ENCODE measurements at places on chromosomes 3 and 15.

DNA sequence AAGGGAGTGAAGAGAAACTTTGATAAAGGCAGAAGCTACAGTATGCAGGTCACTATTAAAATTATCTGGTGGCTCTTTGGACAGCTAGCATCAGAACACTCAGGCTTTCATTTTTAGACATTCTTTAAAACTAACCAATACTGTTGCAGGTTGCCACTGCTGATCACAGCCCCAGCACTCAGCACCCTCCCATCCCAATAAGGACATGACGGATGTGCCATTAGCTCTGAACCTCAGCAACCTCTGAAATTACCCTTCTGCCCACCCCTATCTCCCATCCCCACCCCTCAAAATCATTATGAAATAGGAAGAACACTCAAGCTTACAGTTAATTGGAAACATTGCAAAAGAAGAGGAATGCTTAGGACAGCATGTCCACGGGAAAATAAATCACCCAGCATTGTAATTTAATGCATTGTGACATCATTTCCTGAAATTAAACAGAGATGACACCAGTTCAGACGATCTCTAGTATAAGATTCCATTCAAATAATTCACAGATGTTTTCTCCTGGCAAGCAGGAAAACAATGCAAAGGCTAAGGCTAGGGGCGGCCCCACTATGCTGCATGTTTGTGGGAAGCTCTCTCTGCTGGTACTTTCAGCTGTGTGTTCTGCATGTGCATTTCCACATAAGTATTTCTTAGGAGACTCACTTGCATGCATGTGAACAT lies 71.6 kb downstream of the MEIS2 start:
- DNase-seq, result peak; percentile 95

DNA sequence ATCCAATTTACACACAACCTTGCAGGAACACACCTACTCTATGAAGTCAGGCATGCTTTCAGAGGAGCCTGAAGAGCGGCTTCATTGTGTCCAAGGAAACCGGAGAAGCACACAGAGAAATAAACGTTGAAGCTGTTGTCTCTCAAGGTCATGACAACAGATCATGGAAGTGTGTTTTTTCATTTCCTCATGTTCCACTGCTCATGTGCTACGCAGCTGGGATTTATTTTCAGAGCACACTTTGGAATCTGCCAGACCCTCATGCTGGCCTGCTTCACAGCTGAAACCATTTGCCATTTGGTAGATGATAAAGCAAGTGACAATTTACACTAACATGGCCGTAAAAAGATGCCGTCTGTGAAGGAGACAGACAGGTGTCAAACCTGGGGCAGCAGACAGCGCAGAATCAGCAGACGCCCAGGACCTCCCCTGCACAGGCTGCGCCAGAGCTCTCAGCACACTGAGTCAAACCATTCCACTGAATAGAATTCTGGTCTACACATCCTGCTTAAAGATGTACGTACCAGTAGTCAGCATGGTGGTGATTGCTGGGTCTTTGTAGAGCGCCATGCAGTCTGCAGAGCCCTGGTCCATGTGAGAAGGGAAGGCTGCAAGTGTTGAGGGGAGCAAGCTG lies 99.3 kb downstream of the ARNT2 start:
- DNase-seq, result no peak

DNA sequence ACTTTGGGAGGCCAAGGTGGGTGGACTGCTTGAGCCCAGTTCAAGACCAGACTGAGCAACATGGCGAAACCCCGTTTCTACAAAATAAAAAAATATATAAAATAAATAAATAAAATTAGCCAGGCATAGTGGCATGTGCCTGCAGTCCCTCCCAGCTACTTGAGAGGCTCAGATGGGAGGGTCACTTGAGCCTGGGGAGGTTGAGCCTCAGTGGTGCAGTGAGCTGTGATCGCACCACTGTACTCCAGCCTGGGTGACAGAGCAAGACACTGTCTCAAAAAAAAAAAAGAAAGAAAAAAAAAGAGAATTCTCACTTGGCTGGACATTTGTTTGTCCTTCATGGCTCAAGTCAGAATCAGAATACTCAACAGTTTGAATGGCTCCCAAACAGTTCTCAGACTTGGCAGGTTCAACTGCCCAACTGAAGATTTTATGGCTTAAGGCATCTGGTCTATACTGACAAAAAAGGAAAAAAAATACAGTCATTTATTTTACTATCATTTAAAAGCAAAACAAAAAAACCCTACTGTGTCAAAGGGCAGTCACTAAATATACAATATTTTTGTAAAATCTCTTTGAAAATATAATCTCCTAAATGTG lies 106.6 kb downstream of the FBXL22 start:
- no peak for DNase-seq

- DNase-seq, result no peak
Observed at GRCh38 chr3:43388915-43389314, 102.6 kb downstream of the SNRK start.

- DNase-seq, result peak; percentile 79
Observed at GRCh38 chr3:66418475-66418931, 82.3 kb downstream of the LRIG1 start.

DNA sequence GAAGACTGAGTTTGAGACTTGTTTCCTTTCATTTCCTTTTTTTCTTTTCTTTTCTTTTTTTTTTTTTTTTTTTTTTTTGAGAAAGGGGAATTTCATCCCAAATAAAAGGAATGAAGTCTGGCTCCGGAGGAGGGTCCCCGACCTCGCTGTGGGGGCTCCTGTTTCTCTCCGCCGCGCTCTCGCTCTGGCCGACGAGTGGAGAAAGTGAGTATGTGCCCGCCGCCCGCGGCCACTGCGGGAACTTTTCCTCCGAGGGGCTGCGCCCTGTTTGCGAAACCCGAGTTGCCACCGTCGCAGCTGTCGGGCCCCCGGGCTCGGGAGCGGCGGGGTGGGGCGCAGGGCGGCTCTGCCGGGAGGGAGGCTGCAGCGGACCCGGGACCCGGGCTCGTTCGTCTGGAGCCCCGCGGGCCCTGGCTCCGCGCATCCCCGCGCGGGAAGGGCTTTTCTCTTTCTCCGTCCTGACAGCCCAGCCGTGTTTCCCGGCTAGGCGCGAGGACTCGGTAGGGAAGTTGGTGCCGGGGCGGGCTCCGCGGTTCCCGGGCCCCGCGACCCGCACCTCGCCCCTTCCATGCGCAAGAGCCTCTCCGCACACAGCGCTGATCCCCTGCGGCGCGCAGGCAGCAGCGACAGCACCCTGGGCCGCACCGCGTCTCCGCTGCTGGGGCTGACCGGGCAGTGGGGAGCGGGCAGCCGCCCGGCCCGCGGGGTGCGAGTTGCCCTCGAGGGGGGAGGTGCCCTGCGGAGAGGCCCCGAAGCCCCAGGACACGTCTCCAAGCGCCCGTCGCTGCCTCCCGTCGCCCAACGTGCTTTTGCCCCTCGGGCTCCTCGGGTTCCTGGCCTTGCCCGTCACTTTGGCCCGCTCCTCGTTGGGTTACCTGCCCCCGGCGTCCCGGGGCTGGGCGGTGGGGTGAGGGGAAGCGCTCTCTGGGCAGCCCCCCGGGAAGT lies 1.4 kb downstream of the IGF1R start:
- DNase-seq, result no peak

DNA sequence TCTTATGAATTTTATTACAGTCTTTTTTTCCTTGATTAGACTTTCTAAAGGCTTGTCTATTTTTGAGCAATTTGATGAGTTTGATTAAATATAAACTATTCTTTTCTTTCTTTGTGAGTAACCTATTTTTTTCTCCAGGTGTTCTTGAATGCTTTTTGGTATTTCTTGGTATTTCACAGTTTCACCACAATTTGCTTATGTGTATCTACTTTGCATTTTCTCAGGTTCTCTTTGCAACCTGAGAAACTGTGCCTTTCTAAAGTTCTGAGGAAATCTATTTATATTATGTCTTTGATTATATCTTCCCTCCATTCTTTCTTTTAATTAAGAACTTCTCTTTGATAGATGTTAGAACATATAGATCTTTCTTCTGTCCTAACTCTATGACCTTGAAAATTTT lies 117.1 kb upstream of the MLF1 start:
- DNase-seq, result no peak

DNA sequence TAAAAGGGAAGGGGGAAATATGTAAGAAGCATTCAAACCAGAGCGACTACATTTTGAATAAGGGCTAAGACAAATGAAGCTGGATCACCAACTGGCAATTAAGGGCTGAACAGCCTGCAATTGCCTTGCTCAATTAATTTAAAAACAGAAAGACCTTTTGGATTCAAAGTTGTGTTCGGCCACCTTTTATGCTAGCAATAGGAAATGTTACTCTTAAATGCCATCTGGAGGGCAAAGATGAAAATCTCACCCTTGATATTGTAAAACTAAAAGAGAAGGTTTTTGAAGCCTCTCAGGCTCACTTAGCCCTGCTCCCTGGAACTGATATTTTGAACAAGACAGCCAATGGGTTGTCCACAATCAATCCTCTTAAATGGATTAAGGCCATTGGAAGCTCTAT lies 44.2 kb downstream of the ACAD9 start:
- no peak for DNase-seq

DNA sequence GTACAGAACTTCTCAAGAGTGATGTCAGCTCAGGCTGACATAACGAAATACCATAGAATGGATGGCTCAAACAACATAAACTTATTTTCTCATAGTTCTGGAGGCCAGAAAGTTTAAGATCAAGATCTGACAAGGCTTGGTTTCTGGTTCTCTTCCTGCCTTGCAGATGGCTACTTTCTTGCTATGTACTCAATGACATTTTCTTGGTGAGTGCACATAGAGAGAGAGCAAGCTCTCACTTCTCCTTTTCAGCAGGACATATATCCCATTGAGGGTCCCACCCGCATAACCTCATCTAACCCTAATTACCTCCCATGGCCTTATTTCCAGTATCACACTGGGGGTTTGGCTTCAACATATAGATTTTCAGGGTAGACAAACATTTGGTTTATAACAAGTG lies 1072.1 kb downstream of the PLOD2 start:
- no peak for DNase-seq

DNA sequence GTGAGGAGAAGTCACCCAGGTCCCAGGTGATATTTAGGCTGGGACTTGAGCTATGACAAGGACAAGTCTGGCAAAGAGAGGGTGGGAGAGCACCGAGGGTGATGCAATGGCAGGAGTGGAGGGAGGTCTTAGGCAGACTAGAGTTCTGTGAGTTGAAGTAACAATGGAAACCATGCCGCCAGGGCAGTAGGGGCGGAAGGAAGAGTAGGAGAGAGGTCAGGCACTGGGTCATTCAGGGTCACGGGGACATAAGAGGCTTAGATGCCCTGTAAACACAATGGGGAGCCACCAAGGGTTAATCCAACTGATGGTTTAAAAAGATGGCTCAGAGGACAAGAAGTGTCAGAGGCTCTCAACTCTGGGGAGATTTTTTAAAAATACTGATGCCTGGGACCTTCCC lies 199.7 kb upstream of the LRTM1 start:
- no peak for DNase-seq

DNA sequence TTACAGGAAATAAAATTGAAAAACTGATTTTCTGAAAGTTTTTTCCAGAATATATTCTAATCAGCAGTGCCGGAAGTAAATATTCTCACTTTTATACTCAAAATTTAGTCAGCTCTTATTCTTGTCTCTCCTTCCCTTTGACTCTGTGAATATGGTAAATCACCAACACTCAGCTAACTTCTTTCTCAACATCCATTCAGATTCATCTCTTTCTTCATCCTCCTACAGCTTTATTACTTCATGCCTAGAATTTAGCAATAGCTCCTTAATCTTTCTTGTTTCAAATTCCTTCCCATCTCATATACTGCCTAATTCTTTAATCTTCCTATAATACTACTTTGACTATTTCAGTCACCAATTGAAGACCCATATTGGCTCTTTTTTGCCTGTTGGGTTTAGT lies 67.9 kb downstream of the FGF7 start:
- DNase-seq, result peak; percentile 49

GRCh38 chr3:110910346-110910955 lies 161.2 kb upstream of the NECTIN3 start:
- DNase-seq, result peak; percentile 40

GRCh38 chr3:49869525-49870126 lies at the start of gene CAMKV:
Gene CAMKV (minus strand): TSS chr3:49869906. CDS start chr3:49862388, 7,518 bp downstream.
- DNase-seq, result no peak

DNA sequence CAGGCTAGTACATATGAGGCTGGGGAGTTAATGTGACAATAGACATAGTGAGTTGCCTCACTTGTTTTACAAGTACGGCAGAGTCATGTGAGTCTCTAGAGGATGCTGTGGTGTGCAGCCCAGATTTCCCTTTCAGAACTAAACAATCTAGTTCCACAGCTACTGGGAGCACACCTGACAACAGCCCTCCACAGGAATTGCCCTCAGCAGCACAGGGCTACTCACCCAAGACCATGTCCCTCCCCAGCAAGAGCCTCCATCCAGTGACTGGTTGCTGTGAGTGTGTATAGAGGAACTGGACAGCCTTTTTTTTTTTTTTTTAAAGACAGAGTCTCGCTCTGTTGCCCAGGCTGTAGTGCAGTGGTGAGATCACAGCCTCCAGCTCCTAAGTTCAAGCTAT lies 40.2 kb upstream of the UBE2E2 start:
- DNase-seq, result no peak

GRCh38 chr15:67105065-67105951 lies 39.9 kb downstream of the SMAD3 start:
- peak; percentile 95 for DNase-seq

- no peak for DNase-seq
Observed at GRCh38 chr15:35530698-35531097, 15.3 kb downstream of the DPH6 start.

DNA sequence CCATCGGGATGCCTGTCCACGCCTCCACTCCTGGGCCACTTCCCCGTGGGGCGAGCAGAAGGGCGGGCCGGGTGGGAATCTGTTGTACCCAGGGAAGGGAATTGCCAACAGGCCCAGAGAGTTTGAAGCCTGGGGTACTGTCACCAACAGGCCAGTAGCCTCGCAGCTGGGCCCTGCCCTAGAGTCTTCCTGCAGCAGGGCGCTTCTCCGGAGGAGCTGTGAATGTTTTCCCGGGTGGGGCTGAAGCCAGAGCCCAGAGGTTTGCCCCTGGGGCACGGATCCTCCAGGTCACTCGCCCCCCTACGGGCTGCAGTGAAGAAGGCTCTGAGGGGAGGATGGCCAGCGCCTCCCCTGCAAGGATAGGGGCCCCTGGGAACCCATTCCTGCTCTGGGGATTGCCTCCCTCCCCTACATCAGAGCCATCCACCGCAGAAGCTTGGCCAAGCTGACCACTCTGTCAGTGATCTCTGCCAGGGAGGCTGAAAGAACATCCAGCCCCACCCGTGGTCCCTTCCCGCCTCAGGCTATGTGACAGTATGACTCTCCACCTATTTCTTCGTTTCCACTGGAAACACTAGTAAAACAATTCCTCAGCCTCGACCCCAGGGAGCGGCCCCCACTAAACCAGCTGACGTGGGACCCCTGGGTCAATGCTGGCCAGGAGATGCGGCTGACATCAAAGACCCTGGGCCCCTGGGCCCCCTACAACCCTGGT lies 16.8 kb downstream of the CIDEC start:
- DNase-seq, result peak; percentile 67

Data from fibroblast of gingiva (primary cell).